ENCODE measurements at places on chromosomes 1 and 21.

- no peak for DNase-seq
Measured at GRCh38 chr1:243497939-243498681, 242.3 kb downstream of the SDCCAG8 start.

DNA sequence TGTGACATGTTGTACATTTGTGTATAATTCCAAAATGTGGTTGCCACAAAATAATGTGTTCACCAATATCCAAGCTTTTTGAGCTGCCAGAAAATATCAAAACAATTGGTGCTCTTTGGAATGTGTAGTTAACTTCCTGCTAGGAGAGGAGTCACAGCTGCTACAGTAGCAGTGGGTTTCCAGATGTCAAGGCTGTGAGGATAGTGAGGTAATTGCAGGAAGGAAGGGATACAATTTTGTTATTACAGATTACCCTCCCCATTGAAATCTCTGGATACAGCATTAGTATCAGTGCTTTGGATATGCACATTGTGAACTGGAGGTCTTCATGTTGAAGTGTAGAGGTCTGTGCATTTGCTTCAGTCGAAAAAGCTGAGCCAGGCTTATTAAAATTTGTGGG lies 253.2 kb downstream of the PTPRC start:
- no peak for DNase-seq

DNA sequence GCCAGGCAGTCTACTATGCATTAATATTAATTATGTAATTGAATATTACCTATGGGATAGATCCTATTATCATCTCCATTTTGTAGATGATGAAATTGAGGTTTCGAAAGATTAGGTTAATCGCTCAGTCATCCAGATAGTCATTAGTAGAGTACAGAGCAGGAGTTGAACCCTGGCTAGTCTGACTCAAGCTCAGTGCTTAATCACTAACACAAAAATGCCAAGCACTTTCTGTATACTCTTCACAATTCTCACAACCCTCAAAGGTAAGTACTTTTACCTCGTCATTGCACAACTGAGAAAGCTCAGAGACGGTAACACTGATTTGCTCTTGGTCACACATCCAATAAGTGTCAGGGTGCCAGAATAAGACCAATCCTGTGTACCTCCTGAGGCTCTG lies 280.2 kb upstream of the PLXNA2 start:
- DNase-seq, result no peak

GRCh38 chr1:2836333-2836970 lies 35.0 kb upstream of the TTC34 start:
- no peak for DNase-seq

DNA sequence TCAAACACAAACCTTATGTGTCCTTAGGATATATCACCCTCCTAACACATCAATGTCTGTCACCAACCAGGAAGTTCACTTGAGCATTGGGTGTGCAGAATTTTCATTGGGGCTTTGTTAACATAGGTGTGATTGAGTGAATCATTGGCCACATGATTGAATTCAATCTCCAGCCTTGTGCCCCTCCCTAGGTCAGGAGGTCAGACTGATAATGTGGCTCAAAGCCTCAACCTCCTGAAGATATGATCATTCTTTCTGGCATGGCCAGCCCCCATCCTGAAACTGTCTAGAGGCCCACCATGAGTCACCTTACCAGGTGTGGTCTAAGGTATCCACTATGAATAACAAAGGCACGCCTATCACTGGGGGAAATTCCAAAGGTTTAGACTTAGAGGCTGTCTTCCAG lies 90.1 kb downstream of the PKN2 start:
- peak; percentile 40 for DNase-seq

- no peak for DNase-seq
Measured at GRCh38 chr1:192580351-192580962, 4.9 kb downstream of the RGS1 start.

- no peak for DNase-seq
Measured at GRCh38 chr1:30314591-30314990, 408.8 kb downstream of the MATN1 start.

- no peak for DNase-seq
Measured at GRCh38 chr1:42832641-42833240, 13.7 kb upstream of the ZNF691 start.

DNA sequence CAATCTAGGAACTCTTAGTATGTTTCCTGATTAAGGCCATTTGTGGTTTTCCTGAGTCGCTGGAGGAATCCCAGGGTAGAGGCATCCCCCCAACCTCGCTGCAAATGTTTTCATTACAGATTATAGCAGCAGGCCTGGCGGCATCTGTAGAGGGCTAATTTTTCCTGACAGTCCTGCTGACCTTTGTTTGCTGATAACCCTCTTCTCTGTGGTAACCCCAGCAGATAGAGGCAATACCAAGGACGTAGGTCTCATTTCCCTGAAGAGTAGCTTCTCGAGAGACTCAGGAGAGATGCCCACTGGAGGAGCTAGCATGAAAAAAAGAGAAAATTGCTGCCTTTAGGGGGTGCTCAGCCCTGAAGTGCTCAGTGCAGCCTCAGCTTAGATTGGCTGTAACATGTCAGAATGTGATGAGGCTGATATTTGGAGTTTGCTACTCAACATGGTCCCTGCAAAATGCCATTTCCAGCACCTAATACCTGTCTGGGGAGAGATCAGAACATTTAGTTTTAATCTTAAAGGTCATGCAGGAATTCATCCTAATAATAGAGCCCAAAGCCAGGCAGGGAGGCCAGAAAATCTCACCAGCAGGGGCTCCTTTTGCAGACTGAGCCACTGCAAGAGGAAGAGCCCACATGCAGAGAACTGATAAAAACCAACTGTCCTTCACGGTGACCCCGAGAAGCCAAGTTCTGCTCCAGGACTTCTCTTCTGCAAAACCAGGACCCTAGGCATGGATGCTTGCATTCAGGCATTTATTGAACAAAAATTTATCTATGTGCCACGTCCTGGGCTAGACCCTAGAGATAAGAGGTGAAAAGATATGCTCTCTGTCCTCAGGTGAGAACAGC lies 184.5 kb downstream of the KAZN start:
- DNase-seq, result no peak

DNA sequence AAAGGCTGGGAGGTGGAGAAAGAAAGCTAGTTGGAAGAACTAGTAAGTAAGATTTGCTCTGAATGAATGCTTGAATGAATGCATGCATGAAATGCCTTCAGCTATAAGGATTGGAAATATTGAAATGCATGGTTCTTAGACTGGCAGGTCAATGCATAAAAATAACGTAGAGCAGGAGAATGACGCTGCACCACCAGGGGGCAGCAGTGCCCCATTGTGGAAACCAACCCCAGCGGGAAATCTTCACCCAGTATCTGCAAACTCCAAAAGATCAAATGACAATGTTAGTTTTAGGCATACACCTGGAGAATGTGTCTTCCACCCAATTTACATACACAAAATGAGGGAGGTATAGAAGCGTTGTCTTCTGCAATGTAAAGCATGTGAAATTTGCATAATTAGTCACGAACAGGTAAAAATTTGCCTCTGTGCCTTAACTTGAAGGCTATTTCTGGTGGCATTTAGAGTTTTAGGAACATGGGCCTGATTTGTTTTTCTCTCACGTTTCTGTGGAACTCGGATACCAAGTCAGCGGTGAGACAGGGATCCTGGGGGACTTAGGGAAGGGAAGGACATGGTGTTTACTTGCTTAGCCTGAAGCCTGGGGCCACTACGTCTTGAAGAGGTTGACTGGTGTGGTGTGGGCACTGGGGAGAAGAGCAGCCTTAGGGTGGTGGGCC lies 78.6 kb downstream of the HHAT start:
- DNase-seq, result peak; percentile 68

DNA sequence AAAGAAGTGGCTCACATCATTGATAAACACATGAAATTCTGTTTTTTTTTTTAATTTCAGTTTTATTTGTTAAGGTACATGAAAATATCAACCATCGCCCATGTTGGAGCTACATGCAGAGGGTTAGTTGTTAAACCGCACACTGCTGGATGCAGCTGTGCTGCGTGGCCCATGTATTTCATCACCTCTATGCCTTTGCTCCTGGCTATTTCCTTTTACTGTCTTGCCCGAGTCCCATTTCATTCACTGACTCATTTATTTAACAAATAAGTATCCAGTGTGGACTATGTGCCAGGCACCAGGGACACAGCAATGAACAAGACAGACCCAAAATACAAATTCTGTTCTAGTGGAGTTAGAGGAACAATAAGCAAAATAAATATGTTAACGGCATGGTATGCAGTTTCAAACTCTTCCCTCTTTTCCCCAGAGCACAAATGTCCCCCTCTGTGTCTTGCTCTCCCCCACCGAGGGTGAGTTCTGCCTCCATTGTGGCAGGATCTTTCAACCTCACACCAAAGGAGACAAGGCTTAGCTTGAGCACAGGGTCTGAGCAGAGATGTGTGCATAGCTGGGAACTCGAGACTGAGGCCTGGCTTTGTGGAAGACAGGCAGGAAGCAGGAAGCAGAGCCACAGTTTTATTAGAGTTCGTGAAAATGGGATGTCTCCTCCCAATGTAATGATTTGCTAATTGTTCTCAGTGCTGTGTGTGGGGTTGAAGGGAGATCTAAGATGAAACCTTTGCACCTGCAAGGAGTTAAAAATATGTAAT lies 44.6 kb downstream of the MAN1C1 start:
- no peak for DNase-seq

DNA sequence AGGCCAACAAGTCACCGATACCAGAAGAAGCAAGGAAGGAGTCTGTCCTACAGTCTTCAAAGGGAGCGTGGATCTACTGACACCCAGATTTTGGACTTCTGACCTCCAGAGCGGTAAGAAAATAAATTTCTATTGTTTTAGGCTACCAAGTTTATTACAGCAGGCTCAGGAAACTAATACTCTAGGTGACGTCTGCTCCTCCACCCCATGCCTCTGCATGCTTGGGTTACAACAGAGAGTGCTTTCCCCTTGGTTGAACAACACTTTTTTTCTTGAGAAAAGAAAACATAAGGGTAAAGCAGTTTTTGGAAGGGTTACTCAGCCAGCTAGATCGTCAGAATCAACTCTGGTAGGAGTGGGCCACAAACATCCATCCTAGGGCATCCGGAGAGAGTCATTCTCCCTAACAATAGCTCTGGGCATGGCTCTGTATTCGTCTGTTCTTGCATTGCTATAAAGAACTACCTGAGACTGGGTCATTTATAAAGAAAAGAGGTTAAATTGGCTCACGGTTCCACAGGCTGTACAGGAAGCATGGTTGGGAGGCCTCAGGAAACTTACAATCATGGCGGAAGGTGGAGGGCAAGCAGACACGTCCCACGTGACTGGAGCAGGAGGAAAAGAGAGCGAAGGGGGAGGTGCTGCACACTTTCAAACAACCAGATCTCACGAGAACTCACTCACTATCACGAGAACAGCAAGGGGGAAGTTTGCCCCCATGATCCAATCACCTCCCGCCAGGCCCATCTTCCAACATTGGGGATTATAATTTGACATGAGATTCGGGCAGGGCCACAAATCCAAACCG lies 22.2 kb upstream of the DNAJC11 start:
- no peak for DNase-seq

DNA sequence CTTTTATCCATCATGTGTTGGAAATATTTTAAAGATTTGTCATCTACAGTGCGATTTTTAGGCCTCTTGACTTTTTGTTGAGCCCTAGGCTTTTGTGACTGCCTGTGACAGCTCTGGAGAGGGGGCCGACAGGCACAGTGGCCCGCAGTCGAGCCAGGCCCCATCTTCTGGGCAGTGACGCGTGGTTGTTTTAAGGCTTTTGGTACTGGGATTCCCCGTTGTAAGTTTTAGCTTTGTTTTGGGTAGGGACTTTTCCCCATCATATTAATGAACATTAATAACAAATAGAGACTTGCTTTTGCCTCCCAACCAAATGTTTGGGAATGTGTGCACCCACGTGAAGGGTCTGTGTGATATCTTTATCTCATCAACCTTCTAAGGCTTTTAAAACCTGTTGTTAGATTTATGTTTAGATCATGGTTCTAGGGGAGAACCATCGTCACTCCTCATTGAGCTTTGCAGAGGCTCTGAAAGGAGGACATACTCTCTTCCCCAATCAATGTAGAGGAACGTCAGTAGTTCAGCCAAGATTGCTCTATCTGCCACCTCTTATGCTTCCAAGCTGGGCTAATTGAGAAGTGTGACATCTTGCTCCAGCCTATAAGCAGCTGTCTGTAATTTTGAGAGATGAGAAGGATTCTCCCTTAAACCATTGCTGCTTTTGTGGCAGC lies 34.6 kb downstream of the MAPKAPK2 start:
- DNase-seq, result no peak

DNA sequence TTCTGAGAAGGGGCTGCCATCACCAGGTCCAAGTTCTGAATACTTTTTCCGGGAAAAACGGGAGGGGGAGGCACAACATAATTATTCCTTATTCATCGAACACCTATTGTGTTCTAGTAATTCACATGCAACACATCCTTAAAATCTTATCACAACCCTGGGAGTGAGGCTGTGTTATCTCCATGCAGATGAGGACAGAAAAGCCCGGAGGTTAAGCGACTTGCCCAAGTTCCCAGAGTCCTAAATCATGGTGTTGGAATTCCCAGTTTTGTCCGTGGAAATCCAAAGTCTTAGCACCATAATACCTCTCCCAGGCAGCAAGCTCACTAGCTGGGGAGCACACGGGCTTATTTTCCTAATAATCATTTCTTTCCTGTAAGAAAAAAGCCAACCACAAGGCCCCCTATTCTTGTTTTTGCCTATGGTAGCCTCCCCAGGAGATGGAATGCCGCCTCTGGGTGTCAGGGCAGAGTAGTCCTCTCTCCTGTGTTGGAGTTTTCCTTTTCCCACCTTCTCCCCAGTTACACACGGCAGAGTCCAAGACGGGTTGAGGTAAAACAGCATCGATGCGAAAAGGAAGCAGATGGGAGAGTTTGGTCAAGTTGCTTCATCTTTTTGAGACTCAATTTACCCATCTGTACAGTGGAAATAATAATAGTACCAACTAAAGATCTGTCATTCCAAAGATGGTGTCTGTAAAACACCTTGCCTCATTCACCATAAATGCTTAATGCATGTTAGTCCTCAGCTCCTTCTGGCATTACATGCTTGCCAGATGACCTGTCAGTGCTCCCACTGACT lies 228.0 kb upstream of the TMEM51 start:
- no peak for DNase-seq

DNA sequence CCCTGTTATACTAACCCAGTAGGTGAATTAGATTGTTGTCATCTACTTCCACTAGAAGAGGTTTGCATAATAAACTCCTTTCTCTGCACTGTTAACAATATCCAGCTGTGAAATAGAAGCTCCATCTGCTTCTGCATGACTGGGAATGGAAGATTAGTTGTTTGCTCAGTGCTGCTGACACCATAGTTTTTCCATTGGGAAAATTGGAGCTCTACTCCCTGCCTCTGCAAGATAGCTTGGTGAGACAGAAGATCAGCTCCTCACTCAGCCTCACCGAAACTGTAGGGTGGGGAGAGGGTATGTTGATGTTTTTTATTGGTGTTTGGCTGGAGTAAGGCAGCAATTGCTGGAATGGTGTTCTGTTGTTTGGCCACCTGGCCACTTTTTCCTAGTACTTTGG lies 331.6 kb upstream of the ADAMTS5 start:
- no peak for DNase-seq
